ENCODE measurements at places on chromosomes 11 and 22. TPM values are rescaled to one million over a fixed set of nuclear protein-coding genes. Genes with fewer than 3 reads are reported as not detected.

- no peak for DNase-seq
Measured at GRCh38 chr11:59261150-59261549, 48.4 kb upstream of the MPEG1 start.

DNA sequence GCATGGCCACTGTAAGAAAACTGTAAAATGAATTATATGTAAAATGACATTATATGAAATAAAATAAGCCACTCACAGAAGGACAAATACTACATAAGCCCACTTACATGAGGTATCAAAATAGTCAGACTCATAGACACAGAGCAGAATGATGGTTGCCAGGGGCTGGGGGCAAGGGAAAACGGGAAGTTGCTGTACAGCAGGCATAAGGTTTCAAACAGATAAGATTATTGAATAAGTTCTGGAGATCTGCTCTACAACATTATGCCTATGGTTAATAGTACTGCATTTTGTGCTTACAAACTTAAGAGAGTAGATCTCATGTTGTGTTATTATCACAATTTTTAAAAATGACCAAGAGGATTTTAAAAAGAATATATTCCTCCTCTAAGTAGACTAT, 32.7 kb upstream of the HEPHL1 start:
- no peak for DNase-seq

Gene FGF3
- not detected for total RNA-seq

DNA sequence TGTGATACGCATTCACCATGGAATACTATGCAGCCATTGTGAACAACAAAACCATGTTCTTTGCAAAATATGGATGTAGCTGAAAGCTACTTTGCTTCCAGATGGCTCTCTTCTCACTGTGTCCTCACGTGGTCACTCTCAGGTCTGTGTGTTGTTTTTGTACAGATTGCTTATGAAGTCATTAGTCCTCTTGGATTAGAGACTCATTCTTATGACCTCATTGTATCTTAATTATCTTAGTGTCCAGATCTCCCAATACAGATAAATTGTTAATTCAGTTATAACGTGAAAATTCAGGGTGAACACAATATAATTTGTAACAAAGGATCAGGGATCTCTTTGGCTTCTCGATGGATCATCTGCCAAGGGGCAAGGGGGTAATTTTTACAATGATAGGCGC, 100.4 kb upstream of the TOP3B start:
- DNase-seq = no peak

DNA sequence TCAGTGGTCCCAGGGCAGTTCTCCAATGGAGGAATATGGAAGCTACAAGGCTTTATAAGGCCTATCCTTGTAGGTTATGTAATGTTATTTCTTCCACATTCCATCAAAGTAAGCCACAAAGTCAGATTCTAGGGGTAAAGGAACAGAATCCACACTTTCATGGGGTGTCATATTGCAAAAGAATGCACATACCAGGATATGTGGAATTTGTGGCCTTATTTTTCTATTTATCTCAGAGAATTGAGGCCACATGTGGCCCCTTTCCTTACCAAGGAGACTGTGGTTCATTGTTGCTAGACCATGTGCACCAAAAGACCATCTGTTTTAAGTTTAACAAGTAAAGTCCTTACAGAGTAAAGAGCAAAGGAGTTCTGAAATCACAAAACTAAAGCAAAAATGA, 12.9 kb downstream of the LRRC4C start:
- DNase-seq = no peak

Gene OR8A1
- total RNA-seq = not detected

Gene TLCD5
- total RNA-seq = 7.2 TPM

Gene PPP1CA
- total RNA-seq = 234 TPM

DNA sequence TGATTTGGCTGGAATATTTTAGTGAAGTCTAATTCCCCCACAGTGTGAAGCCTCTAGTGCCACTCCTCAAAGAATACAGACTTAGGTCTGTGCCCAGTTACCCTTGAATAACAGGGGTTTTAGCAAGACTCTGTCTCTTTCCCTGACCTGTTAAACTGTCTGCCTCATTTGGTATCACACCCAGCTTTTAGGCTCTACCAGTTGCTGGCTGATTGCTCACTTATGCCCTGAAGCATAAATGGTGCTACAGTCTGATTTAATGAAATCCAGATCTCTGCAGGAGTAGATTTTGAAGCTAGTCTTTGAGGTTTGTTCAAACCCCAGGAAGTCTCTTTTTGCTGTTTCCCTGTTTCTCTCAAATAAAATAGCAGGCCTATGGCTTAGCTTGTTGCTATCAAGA, 45.2 kb upstream of the LIPT2 start:
- DNase-seq = no peak

DNA sequence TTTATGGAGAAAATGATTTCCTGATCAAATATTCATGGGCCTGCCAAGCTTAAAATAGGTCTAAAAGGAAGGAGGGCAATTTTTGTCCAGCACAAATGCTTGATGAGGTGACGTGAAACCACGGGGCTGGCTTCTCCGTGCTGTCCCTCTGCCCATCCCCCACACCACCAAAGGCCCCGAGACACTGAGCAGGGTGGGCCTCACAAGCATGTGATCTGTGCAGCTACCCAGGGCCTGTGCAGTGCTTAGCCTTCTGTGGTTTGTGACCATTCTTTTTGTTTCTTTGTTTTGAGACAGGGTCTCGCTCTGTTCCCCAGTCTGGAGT, 94.8 kb upstream of the RTL6 start:
- DNase-seq = no peak

DNA sequence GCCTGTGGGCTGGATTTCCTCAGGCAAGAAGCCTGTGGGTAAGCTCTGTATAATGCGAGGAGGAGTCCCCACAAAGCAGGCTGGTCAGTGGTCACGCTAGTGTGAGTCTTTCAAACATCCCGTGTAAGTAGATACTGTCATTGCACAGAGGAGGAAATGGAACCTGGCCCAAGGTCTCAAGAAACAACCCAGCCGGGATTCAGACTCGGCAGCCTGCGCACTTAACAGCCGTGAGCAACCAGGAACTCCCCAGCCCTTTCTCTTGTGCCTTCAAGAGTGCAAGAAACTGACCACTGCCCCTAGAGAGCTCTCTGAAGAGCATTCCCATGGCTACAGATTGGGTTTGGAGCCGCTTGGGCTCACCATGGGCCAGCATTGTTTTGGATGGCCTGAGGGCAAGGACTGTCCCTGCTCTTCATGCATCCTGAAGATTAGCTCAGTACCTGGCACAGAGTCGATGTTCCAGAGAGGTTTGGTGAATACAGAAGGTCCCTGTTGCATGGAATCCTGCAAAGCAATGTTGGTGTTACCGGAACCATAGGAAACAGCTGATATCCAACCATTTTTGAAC, 6.0 kb downstream of the MPST start:
- DNase-seq = no peak

- peak; percentile 36 for DNase-seq
Measured at GRCh38 chr22:50621948-50622722, 5.8 kb downstream of the ARSA start.

Gene ANO5
- under 0.01 TPM for total RNA-seq

GRCh38 chr11:18001191-18001590, 11.7 kb downstream of the SERGEF start:
- no peak for DNase-seq

- DNase-seq = no peak
Measured at GRCh38 chr11:104124979-104125378, 39.0 kb downstream of the PDGFD start.

Gene FBXO3
- total RNA-seq = 30.6 TPM

DNA sequence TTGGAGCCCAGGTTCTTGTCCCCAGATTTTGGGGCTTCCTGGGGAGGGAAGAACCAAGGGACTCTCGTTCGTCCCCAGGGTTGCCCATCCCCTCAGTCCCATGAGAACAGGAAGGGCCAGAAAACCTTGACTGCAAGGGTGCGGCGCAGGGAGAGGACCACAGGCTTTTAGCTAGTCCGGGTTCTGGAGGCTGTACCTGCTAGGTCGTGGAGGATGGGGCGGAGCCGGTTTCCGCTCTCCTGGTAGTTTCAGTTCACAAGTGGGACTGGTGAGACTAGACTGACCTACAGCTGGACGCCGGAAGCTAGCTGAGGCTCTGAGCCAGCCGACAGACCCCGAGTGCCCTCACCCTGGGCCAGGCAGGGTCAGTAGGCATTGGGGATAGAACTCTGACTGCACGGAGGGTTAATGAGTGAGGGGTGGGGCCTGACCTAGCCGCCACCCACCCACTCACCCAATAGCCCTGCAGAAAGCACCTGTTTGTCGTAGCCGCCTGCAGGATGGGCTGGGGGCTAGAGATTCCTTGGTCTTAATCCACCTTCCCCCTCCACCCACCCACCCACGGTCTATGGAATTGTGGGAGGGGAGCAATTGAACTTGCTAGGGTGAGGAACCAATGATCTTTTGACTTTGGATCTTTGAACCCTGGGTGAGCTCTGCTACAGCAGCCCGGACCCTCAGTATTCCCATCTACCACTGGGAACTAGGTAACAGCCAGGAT, 1.5 kb downstream of the MAFF start:
- DNase-seq = peak; percentile 59

GRCh38 chr22:43014316-43014868, 557 bp downstream of the PACSIN2 start:
- DNase-seq = no peak

Gene EHF
- not detected for total RNA-seq

Gene POU2F3
- 0.13 TPM for total RNA-seq

All from dermis microvascular lymphatic vessel endothelial cell (primary cell).